ENCODE measurements at places on chromosomes 7 and 10.

DNA sequence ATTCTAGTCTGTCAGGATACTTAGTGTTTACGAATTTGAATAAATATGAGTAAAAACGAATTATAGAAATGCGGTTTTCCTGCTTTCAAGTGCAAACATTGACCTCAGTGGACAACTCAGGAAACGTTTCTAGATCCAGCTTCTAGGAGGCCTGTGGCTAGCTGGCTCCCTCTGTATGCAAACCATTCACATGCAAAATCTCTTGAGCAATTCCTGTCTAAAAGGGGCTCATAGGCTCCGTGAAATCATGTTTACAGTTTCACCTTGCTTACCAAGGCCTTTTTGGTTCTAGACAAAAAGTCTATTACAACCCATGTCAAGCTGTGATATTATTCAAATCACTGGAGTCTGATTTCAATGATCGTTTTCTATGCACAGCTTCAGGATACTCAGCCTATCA, 364.5 kb downstream of the DPP6 start:
- no peaks in the 10 kb centered on the region for H3K36me3 ChIP-seq
- no peak overlapping the region for H3K27ac ChIP-seq
- H3K27me3 ChIP-seq = no peaks in the 10 kb centered on the region
- DNase-seq = no peak
- H3K4me3 ChIP-seq = no peak overlapping the region

GRCh38 chr10:76037531-76038155, 606.2 kb downstream of the LRMDA start:
- H3K27me3 ChIP-seq = no peaks in the 10 kb centered on the region
- no peak overlapping the region for H3K4me3 ChIP-seq
- no peak for DNase-seq
- peaks cover 27% of the 10 kb centered on the region for H3K4me1 ChIP-seq

GRCh38 chr10:58210160-58210559, 57.5 kb downstream of the IPMK start:
- H3K4me1 ChIP-seq = no peaks in the 10 kb centered on the region
- no peaks in the 10 kb centered on the region for H3K27me3 ChIP-seq
- no peak overlapping the region for H3K27ac ChIP-seq
- DNase-seq = no peak

GRCh38 chr7:30930621-30931020, 19.0 kb downstream of the AQP1 start:
- no peaks in the 10 kb centered on the region for H3K36me3 ChIP-seq
- peak overlapping the region; percentile 31 for H3K27ac ChIP-seq
- DNase-seq = peak; percentile 47
- H3K4me3 ChIP-seq = no peak overlapping the region
- H3K27me3 ChIP-seq = no peaks in the 10 kb centered on the region

DNA sequence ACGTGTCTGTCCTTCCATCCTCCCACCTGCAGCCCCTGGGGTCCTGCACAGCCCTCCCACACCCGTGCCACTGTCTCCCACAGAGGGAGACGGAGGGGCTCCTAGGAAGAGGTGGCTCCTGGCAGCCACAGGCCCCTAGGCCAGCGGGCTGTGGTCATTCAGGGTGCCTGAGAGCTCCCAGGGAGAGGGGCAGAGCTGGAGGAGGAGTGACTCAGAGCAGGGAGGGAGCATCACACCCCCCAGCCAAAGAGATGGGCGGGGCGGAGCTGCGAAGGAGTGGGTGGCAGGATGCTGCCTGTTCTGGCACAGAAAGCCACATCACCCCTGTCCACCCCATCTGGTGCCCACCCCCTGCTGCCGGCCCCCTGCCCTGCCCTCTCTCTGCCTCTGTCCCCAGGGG, 50.5 kb downstream of the STK32C start:
- no peaks in the 10 kb centered on the region for H3K27me3 ChIP-seq
- no peak overlapping the region for H3K27ac ChIP-seq
- H3K4me1 ChIP-seq = no peaks in the 10 kb centered on the region
- H3K36me3 ChIP-seq = no peaks in the 10 kb centered on the region
- no peak overlapping the region for H3K4me3 ChIP-seq

- H3K36me3 ChIP-seq = no peaks in the 10 kb centered on the region
- H3K27me3 ChIP-seq = no peaks in the 10 kb centered on the region
- no peak overlapping the region for H3K4me3 ChIP-seq
Observed at GRCh38 chr7:2734751-2735571, 47.0 kb downstream of the AMZ1 start.

DNA sequence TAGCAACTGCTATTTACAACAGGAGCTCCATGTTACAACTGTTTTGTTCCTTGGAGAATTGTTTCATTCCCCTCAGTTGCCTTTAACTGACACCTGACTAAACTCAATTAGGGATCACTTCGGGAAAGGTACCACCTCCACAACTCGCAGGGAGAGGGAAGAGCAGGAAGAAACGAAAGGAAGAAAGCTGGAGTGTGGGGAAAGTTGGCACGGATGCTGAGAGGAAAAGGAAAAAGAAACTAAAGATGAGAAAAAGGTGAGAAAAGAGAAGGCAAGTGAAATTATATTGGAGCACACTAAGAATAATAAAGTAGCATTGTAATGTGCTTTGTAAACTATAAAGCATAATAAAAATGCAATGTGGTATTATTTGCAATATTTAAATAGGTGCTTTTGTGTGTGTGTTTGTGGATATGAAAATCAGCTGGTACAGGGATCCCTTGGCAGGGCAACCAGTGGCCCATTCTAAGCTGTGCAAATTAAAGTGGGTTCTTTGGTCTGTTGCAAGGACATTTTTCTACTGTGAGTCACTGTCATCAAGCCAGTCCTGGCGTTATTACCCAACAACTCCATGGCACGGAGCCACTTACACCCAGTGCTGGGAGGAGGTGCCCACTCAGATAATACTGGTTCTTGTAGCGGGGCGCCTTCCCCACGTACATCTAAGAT, 45.9 kb downstream of the HIPK2 start:
- H3K4me1 ChIP-seq = peaks cover 22% of the 10 kb centered on the region
- H3K27ac ChIP-seq = peak overlapping the region; percentile 61
- H3K4me3 ChIP-seq = no peak overlapping the region
- DNase-seq = peak; percentile 63

GRCh38 chr7:27917119-27917518, 177.2 kb downstream of the TAX1BP1 start:
- H3K4me1 ChIP-seq = peaks cover 3% of the 10 kb centered on the region
- no peak for DNase-seq
- no peaks in the 10 kb centered on the region for H3K36me3 ChIP-seq

GRCh38 chr7:68955656-68956055, 642.6 kb upstream of the AUTS2 start:
- H3K27me3 ChIP-seq = no peaks in the 10 kb centered on the region
- no peak overlapping the region for H3K27ac ChIP-seq
- H3K4me1 ChIP-seq = no peaks in the 10 kb centered on the region
- H3K36me3 ChIP-seq = no peaks in the 10 kb centered on the region
- no peak overlapping the region for H3K4me3 ChIP-seq

GRCh38 chr10:14022954-14023672, 307.6 kb downstream of the FRMD4A start:
- H3K27ac ChIP-seq = no peak overlapping the region
- no peak overlapping the region for H3K4me3 ChIP-seq
- DNase-seq = no peak
- H3K4me1 ChIP-seq = no peaks in the 10 kb centered on the region
- no peaks in the 10 kb centered on the region for H3K36me3 ChIP-seq
- H3K27me3 ChIP-seq = peaks cover 4% of the 10 kb centered on the region

DNA sequence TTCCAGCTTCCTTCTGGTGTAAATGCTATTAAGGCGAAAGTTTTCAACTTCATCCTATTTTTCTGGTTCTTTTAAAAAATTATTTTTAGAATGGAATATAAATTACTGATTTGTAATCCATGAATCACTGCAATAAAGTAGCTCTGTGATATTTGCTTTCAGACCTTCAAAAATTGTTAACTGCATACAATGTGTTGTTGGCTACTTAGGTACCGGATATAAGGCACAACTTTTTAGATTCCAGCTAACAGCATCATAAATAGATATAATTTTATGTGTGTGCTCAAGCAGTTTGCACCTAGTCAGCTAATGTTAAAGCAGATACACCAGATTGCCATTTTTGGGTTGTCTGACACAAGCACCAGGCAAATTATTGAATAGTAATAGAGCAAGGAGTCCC, 58.7 kb downstream of the PON1 start:
- H3K27ac ChIP-seq = no peak overlapping the region
- H3K27me3 ChIP-seq = no peaks in the 10 kb centered on the region
- no peaks in the 10 kb centered on the region for H3K36me3 ChIP-seq
- DNase-seq = no peak
- H3K4me3 ChIP-seq = no peak overlapping the region

- no peaks in the 10 kb centered on the region for H3K36me3 ChIP-seq
- no peaks in the 10 kb centered on the region for H3K4me1 ChIP-seq
- no peak overlapping the region for H3K4me3 ChIP-seq
- no peak overlapping the region for H3K27ac ChIP-seq
- H3K27me3 ChIP-seq = no peaks in the 10 kb centered on the region
- DNase-seq = no peak
Observed at GRCh38 chr7:129588268-129588667, 23.3 kb upstream of the NRF1 start.

All from hepatocyte (in vitro differentiated cells).